Stimulated activated CD8-positive, alpha-beta memory T cell treated with anti-CD3 and anti-CD28 coated beads, Interleukin-7, amount 100 ng/mL, for 4 hours (primary cell): ENCODE measurements at places on chromosomes 7 and 10.
A peak's percentile ranks its signal among the peaks of the same experiment; 100 is the strongest.

- DNase-seq: no peak
Measured at GRCh38 chr7:159125104-159125954, 19.3 kb downstream of the VIPR2 start.

DNA sequence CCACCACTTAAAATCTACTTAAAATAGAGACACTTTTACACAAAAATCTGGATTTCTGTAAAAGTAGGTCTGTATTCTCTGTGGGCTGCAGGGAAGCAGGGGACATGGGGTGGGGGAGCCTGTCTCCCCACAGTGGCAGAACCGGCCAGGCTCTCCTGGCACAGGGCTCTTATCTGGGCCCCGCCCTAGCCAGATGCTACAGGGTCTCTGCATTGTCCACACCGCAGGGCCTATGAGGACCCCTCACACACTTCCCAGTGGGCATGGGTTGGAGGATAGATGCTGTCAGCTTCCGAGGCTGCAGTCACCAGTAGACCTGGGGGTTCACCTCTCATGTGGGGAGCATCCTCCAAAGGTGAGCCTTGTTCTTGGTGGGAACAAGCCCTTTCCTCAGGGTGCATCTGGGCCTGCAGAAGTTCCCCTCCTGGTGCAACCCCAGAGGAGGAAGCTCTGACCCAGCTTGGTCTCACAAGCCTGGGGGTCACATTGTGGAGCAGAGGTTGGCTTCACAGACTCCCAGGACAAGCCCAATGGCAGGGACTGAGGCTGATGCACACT, 15.4 kb upstream of the MYL7 start:
- DNase-seq: no peak

- peak; percentile 0 for DNase-seq
Measured at GRCh38 chr7:64463636-64464375, 99.1 kb downstream of the ZNF680 start.

GRCh38 chr7:126495001-126495400, 757.7 kb downstream of the GRM8 start:
- DNase-seq: no peak

DNA sequence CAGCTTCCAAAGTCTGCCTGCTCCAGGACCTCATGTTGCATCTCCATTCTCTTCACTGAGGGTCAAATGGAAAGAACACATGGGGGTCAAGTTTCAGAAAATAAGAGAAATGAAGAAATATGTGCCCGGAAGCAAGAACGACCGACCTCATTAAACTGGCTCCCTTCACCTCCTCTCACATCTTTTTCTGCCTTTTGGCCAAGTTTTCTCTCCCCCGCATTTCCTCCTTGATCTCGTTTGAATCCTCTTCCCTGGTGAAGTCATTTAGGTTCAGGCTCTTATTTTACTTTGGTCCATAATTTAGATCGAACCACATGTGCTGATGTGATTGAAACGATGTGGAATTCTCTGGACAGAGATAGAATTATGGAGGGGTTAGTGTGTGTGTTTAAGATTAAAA, 44.2 kb downstream of the EGFR start:
- no peak for DNase-seq

GRCh38 chr7:133021196-133021595, 60.7 kb downstream of the CHCHD3 start:
- no peak for DNase-seq

GRCh38 chr7:107017965-107018719, 26.4 kb upstream of the PRKAR2B start:
- DNase-seq: no peak

DNA sequence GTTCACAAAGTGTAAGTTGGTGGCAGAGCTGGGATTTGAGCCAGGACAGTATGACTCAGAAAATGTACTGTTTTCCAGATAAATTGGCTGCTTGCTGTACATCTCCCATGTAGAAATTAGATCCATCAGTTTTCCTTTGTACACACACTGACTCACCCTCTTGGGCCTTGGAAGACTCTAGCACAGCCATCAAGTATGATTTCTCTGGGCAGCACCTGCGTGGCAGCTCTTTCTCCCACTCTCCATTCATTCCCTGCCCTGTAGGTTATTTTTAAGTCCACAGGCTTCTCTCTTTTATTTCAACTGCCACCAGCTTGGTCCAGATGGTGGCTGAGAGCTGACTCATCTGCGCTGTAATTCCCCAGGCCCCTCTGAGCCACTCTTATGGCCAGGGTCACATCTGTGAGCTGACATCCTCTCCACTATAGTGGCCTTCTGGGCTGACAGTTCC, 28.3 kb upstream of the SDK1 start:
- DNase-seq: no peak

GRCh38 chr7:12107841-12108254, 103.2 kb upstream of the TMEM106B start:
- DNase-seq: no peak

- no peak for DNase-seq
Measured at GRCh38 chr7:49631071-49631815, 142.2 kb upstream of the VWC2 start.

DNA sequence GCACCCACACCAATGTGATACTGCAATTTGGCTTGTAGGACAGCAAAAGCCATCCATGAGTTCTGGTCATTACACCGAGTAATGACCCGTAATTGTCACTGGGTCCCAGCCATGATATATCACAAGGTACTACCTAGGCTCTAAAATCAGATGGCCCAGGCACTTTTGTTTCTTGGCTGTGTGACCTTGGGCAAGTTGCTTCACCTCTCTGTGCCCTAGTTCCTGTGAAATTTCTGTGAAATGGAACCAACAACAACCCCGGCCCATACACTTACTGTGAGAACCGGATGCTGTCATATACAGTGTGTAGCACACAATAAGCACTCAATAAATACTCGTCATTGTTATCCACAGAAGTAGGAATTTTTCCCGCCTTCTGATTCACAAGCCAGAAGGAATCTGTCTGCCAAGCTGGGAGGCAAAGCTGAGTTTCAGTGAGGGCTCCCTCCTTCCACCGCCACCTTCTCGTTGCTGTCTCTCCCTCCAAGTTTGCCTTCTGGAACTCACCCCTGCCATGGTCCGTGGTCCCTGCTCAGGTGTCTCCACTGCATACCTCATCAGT, 6.4 kb upstream of the CYTH3 start:
- DNase-seq: no peak

- no peak for DNase-seq
Measured at GRCh38 chr10:78972160-78972946, 96.4 kb upstream of the ZMIZ1 start.

- no peak for DNase-seq
Measured at GRCh38 chr7:6092953-6093354, 61.8 kb downstream of the ANKRD61 start.

GRCh38 chr7:159263430-159263829, 118.8 kb upstream of the VIPR2 start:
- no peak for DNase-seq

- no peak for DNase-seq
Measured at GRCh38 chr10:61971003-61971325, 69.5 kb downstream of the ARID5B start.

DNA sequence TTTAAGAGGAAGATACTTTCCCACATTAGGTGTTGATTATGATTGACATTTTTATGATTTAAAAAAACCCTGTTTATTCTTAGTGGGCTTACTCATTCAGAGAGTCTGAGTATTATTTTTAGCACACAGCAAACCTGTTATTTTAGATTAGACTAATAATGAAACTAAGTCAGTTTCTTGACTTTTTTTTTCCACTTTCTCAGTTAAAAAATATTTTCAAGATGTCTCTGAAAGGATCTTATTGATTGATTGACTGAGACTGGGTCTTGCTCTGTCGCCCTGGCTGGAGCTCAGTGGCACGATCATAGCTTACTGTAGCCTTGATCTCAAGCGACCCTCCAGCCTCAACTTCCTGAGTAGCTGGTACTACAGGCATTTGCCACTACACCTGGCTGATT, 20.4 kb upstream of the INPP5F start:
- no peak for DNase-seq

DNA sequence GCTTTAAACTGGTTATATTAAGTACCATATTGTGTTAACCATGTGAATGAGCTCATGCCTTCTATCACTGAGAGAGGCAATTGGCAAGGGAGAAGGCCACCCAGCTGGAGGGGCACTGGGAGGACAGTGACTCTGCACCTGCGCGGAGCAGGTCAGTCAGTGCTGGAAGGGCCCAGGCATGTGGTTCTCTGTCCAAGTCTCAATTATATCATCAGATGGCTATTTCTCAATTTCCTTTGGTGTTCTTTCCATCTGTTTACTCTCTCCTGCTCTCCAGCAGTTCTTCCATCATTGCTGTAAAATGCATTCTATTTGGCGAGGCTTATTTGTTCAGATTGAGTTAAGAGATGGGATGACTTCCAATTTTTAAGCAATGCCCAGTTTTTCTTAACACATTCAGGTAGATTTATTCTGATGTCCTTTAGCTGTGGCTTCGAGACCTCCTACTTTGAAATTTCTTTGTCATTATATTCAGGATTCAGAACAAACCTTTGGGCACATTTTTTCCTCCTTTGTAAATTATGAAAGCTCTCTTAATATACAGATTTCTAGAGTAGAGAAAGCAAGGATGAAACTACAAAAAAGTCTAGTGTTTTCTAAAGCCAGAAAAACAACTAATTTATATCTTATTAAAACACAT, 159.3 kb downstream of the BMPER start:
- no peak for DNase-seq

GRCh38 chr10:119177708-119178371, 772 bp downstream of the PRDX3 start:
- DNase-seq: no peak

GRCh38 chr10:29323367-29323766, 34.5 kb downstream of the LYZL1 start:
- DNase-seq: no peak

DNA sequence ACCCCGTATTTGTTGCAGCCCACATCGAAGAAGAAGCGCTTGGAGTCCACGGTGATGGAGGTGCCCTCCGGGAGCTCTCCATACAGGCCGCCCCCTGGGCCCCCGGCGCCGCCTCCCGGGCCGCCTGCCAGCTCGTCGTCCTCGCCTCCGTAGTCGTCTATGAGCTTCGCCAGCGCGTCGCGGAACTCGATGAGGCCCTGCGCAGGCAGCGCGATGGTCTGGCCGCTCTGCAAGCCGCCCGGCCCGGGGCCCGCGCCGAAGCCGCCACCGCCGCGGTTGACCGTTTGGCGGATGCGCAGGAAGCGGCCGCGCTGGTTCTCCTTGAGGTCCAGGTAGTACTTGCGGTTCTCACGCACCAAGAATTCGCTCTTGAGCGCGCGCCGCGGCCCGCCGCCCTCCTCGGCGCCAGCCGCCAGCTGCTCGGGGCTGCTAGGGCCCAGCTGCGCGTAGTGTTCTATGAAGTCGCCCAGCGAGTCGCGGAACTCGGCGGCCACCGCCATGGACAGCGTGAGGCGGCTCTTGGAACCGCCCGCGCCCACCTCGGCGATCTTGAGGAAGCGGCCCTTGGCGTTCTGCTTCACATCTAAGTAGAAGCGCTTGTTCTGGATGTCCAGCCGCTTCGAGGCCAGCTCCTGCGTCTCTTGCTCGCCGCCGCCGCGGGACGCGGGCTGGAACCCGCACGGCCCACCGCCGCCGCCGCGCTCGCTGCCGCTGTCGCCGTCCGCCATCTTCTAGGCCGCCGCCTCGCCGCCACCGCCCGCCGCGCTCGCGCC, 523 bp downstream of the PURB start:
- DNase-seq: peak; percentile 5

DNA sequence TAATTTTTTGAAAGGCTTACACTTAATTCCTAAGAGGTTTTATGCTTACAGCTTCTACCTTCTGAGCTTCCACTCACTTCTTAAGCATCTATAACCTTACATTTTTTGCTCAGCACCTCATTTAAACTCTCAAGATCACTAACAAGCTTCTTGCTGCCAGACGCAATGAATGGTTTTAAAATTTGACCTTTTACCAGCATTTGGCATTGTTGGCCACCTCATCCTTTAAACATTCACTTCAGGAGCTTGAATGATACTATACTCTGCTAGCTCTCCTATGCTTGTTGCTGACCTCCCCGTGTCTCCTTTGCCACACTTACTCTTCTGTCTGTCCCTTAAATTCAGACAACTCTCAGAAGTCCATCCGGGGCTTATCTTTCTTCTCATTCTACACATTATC, 37.7 kb upstream of the ODAD2 start:
- DNase-seq: no peak

DNA sequence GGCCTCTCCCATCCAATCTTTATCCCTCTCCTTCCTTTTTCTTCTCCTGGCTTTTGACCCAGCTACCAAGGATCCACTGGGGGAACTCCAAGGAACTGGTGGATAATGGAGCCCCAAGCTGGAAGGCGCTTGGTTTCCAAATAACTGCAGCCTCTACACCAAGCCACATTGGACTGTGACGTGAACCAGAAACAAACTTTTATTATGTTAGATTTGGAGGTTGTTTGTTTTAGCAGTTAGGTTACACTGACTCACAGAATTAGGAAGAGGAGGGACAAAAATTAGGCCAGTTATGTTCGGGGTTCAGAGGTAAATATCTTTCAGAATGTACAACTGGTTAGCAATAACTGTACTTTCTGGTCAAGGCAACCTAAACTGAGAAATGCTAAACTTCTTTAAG, 21.3 kb upstream of the ANK3 start:
- DNase-seq: no peak

- no peak for DNase-seq
Measured at GRCh38 chr10:111108441-111108840, 31.6 kb downstream of the ADRA2A start.

DNA sequence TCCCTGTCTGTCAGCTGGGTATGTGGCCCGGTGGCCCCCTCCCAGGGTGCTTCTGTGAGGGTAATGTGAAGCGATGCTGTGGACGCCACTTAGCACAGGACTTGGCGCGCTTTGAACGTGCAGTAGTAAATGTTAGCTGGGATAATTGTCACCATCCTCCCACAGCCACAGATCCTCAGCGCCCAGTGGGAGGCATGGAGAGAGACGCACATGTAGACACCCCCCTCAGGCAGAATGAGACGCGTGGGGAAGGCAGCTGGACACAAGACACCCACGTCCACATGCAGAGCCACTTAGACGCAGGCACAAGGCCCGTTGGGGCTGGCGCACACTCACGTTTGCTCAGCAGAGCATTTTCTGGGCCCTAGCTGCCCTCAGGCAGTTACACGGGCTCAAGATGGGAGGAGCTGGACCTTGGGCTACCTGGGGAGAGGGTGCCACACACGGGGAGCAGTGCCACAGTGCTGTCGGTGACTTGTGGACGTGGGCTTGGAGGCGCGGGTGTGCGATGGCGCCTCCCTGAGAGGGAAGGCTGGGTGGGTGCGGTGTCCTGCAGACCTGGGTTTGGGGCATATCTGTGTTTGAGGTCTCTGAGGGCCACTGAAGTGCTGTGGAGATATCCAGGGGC, 26.4 kb downstream of the ADCYAP1R1 start:
- DNase-seq: no peak

DNA sequence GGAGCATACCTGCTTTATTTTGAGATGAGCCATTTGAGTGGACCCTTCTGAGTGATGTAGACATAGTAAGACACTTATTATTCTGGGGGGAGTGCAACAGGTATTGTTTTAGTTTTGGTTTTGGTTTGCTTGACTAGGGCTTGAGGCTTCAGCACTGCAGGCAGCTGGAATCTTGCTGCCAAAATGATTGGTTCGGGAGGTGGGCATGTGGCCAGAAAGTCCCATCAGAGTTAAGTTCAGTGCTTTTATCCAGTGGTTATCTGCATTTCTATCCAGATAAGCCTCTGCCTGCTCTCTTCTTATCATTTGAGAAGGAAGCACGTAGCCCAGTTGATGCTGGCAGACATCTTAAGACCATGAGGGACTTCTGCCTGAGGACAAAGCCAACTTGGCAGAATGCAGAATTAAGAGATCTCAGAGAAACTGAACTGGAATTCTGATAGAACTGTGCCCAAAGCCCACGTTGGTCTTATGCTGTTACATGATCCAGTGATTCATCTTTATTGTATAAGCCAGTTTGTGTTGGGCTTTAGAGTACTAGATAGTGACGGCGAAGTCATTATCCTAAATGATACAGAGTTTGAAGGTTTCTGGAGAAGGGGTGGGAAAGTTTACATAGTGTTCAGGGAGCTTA, 9.6 kb upstream of the JAZF1 start:
- DNase-seq: no peak
